ENCODE measurements at places on chromosomes 1 and 21.

- no peaks in the 10 kb centered on the region for H3K4me1 ChIP-seq
- H3K36me3 ChIP-seq: no peaks in the 10 kb centered on the region
- H3K4me3 ChIP-seq: no peak overlapping the region
- peaks cover 34% of the 10 kb centered on the region for H3K27me3 ChIP-seq
Observed at GRCh38 chr1:8315573-8316475, 2.1 kb upstream of the SLC45A1 start.

- H3K4me3 ChIP-seq: peak overlapping the region; percentile 64
- peaks cover 73% of the 10 kb centered on the region for H3K27me3 ChIP-seq
- DNase-seq: peak; percentile 71
- H3K4me1 ChIP-seq: no peaks in the 10 kb centered on the region
Observed at GRCh38 chr1:156624814-156625435, 5.7 kb downstream of the HAPLN2 start.

- DNase-seq: no peak
- no peaks in the 10 kb centered on the region for H3K36me3 ChIP-seq
- H3K27ac ChIP-seq: no peak overlapping the region
- no peaks in the 10 kb centered on the region for H3K27me3 ChIP-seq
- no peaks in the 10 kb centered on the region for H3K4me1 ChIP-seq
- H3K4me3 ChIP-seq: no peak overlapping the region
Observed at GRCh38 chr1:222114536-222115156, 372.8 kb upstream of the DUSP10 start.

- peak; percentile 91 for DNase-seq
- H3K4me3 ChIP-seq: no peak overlapping the region
- no peaks in the 10 kb centered on the region for H3K27me3 ChIP-seq
- no peaks in the 10 kb centered on the region for H3K36me3 ChIP-seq
- H3K27ac ChIP-seq: no peak overlapping the region
- H3K4me1 ChIP-seq: no peaks in the 10 kb centered on the region
Observed at GRCh38 chr1:5509664-5510452, 482.4 kb downstream of the NPHP4 start.

GRCh38 chr1:191641420-191642260, 516.6 kb upstream of the RGS18 start:
- no peak overlapping the region for H3K4me3 ChIP-seq
- no peaks in the 10 kb centered on the region for H3K4me1 ChIP-seq
- H3K27ac ChIP-seq: no peak overlapping the region
